Activated T-cell treated with anti-CD3 and anti-CD28 coated beads, Interleukin-2, amount 50 U/mL, for 1 hour (primary cell): ENCODE measurements at places on chromosomes 6 and 20.

DNA sequence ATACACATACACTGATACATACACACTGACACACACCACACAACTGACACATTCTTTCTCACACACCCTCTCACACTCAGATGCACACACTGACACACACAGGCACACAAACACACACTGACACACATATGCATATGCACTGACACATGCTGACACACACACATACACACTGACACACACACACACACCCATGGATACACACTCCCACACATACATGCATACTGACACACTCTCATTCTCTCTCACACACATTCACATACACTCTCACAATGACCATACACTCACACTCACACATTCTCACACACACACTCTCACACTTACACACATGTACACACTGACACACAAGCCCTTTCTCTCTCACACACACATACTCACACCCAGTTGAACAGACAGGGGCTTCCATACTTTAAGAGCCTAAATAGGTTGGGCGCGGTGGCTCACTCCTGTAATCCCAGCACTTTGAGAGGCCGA, 236.4 kb downstream of the LRFN2 start:
- no peak for DNase-seq

DNA sequence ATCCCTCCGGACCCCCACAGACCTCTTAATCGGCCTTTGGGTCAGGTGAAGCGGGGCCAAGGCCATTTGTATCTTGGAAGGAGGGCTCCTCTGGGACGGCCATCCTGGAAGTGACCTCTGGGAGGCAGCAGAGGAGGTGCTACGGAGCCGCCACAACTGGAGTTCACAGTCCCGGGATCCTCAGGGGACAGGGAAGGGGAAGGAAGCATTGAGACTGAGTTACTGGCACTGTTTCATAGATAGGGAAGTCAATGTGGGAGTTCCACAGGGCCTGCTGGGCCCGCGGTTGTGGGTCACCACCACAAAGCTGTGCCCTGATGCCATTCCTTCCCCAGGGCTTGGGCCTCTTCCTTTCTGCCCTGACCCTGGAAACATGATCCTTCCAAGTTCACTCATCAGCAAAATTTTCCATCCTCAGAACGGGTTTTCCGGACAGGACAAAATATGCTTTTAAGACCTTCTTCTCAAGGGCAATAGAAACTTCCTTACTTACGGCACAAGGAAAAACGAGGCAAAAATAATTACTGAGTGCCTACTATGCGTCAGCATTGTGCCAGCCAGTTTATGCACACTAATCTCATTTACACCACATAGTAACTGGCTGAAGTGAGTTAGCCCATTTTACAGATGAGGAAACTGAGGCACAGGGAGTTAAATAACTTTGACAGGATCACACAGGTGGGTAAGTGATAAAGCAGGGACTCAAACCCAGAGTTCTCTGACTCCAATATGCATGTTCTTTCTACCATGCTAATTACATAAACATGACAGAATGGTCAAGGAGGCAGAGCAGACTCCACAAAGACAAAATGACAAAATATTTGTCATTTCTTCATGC, 143.8 kb downstream of the UNC5CL start:
- no peak for DNase-seq

GRCh38 chr20:53503517-53503919, 90.1 kb downstream of the ZNF217 start:
- DNase-seq = no peak

- no peak for DNase-seq
Measured at GRCh38 chr6:118902726-118903125, 8.8 kb downstream of the ASF1A start.

DNA sequence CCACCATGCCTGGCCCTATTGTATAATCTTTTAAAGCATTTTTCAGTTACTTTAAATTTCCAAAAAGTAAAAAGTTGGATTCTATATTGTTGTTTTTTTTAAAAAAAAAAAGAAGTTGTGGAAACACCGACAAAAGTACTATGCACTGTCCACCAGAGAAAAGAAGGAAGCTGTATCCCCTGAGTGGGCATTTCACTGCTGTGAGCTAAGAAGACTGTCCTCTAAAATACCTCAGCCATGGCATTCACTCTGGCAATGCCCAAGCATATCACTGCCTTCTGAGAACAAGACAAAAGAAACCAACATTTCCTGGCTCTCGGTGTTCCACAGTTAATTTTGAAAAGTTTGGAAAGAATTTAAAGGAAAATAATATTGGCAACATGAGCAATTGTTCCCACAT, 117.8 kb downstream of the IPCEF1 start:
- no peak for DNase-seq

- DNase-seq = no peak
Measured at GRCh38 chr20:40997116-40997515, 31.5 kb upstream of the TOP1 start.

DNA sequence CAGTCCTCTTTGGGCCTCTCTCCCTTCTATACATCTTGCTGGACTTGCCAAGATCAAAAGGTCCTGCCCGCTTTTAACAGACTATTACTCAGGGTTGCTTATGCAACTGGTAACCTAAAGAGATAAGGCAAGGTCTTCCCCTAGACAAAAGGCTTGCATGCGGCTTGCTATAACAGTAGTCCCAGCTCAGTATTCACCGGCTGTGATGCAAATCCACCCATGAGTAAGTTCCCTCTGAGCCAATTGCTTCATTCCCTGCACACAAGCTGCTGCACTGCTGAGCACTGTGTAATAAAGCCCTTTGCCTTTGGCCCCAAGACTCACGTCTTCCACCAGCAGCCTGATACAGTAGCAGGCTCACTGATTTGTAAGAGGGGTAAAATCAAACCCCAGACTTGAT, 363.8 kb downstream of the PRKN start:
- DNase-seq = no peak

DNA sequence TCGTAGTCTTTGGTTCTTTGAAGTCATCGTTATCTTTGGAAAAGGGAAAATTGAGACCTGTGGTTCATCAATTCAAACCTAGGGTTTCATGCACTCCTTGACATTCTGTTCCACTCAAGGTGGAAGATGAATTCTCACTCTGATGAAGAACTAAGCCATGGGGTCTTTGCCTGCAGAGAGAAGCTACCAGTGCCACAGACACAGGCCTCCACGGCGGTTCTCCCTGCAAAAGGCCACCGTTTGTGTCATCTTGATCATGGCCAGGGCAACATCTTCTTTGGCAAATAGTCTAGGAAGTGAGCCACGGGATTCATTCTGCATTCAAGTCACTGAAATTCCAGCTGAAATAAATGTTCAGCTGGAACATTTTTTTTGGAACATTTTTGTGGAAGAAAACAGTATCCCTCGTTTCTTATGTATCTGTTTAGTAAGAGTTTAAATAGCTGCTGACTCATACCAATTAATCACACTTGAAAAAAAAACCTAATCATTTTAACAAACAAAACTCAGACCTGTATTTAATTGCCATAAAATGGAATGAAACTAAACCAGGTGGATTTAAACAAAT, 206.0 kb upstream of the FOXQ1 start:
- no peak for DNase-seq

DNA sequence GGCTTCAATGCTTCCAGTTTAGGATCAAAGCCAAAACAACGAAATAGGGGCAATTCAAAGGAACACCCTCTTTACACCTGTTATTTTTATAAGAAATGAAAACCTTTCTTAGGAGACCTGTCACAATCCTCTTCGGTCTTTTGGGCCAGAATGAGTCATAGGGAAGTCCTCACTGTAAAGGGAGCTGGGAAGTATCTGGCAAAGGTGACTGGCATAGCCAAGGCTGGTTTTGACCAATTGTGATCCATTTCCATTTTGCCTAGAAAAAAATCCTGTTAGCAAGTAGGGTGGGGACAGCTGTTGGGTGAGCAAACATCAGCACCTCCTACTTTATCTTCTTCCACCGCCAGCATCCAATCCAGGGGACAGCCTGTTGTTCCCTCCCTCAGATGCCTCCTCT, 343.2 kb upstream of the SULF2 start:
- no peak for DNase-seq

DNA sequence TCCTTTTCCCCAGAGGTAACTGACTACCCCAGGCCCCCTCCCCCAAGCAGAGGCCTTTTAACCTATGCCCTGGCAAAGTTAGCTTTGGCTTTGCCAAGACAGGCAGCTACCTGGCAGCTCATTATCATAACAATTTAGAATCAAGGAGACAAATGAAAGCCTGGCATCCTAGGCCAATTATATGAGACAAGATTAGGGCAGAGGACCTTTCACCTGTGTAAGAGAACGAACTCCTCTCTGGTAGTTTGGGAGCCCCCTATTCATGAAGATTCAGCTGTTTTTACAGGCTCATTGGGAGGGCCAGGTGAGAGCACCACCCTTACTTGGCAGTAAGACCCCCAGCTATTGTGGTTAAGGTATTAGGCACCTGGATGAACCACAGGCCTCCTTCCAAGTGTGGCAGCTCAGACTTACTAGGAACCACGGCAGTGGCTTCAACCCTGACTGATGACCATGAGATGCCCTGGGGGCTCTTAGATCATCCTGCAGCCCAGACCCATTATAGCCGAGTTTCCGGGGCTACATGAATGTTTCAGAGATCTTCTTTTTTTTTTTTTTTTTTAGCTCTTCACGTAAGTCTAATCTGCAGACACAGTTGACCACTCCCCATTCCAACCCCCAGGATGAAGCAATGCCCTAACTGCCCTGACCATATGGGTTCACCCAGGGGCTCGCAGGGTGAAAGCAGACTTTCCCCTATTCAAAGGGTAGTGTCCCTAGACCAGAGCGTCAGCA, 56.2 kb downstream of the RAB44 start:
- DNase-seq = no peak

DNA sequence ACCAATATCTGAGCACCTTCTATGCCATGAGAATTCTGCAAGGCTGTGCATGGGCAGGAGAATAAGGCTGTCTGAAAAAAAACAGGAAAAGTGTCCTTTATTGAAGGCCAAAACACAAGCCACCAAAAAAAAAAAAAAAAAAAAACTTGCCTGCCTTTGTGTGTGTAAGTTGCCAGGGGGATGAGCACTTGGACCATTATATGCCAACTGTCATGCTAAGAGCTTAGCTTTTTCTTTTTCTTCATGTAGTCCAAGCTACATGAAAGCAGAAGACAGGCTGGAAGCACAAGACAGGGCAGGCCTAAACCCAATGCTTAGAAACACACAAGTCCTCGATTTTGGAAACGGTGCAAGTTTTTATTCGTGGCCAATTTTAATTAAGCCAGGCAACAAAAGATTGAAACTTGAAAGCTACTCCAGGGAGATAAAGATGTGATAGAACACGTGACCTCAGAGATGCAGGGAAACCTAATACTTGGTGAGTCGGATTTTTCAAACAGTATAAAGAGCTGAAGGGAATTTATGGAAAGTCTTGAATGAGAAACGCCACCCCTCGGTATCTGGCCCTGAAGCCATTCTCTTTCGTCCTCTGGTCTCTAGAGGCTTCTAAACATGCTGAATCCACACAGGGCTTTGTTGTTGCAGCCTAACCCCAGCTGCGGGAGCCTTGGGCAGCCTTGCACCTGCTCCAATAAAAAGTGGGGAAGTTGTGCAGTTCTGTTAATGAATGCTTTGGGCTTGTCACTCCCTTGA, 8.6 kb downstream of the BMP7 start:
- no peak for DNase-seq

- DNase-seq = no peak
Measured at GRCh38 chr20:17316316-17317038, 89.6 kb downstream of the PCSK2 start.

GRCh38 chr6:46015119-46015968, at the start of gene CLIC5:
CLIC5 (minus strand) TSS chr6:46015860; CDS start chr6:46015542, 318 bp downstream.
- DNase-seq = peak; percentile 51

DNA sequence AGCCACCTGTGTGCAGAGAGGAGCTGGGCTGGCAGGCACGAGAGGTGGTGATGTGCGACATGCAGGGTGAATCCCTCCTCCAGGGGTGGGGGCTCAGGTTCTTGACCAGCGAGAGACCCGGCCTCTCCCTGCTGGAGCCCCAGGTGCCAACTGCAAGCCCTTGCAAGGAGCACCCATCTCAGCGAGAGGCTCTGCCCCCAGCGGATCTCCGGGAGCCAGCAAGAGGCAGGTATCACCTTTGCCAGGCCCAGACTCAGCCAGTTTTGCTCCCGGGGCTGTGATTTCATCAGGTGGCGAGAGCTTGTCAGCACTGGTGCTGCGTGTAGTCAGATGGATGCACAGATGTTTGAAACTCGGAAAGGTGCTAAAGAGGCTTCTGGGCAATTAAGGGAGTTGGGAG, 87.7 kb downstream of the TFAP2C start:
- DNase-seq = no peak

DNA sequence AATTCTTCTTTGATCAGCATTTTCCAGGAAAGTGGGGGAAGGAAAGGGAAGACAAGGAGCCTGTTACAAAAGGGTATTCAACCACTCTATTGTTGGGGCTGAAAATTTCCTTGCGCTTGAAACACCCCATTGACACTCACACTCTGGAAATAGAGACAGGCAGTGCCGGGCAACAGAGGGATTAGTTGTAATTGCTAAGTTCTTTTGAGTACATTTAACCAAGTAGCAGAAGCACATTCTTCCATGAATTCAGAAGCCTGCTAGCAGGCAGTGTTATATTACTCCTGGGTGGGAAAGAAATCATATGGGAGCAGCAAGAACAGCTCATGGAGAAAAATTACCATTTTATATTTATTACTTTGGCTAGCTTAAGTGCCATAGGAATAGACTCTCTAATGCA, 745.5 kb downstream of the C6orf118 start:
- DNase-seq = no peak

GRCh38 chr6:14995966-14996602, 249.8 kb upstream of the JARID2 start:
- no peak for DNase-seq

DNA sequence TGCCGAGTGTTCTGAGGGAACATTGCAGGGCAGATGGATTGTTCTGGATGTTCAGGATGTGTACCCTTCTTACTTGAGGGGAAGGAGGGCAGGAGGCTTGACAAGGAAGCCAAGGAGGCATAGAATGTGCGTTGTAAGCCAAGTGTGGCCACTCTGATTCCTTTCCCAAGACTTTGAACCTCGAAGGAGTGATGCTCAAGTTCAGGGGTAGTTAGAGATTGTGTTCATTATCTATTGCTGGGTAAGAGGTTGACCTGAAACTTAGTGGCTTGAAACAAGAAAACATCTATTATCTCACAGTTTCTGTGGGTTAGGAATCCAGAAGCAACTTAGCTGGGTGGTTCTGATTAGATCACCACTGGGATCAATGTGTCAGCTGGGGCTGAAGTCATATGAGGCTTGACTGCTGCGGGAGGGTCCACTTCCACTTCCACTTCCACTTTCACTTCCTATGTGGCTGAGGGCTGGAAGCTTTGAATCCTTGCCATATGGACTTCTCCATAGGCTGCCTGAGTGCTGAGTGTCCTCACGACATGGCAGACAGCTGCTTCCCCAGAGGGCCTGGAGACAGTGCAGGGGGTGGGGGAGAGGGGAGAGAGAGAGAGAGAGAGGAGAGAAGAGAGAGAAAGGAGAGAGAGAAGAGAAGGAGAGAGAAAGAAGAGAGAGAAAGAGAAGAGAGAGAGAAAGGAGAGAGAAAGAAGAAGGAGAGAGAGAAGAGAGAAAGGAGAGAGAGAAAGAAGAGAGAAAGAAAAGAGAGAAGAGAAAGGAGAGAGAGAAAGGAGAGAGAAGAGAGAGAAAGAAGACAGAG, 6.9 kb upstream of the CD40 start:
- DNase-seq = no peak
